Testis (tissue), 5 donors: ENCODE measurements at places on chromosomes 6 and 20. TPM values are rescaled to one million over a fixed set of nuclear protein-coding genes. Genes with fewer than 3 reads are reported as not detected.

GRCh38 chr6:154993026-154993425, 2.1 kb upstream of the TIAM2 start:
- no peaks in the 10 kb centered on the region for H3K27me3 ChIP-seq
- DNase-seq = no peak
- H3K27ac ChIP-seq = no peak overlapping the region
- H3K4me3 ChIP-seq = no peak overlapping the region

- no peaks in the 10 kb centered on the region for H3K4me1 ChIP-seq
- H3K36me3 ChIP-seq = no peaks in the 10 kb centered on the region
- H3K27ac ChIP-seq = no peak overlapping the region
- H3K27me3 ChIP-seq = no peaks in the 10 kb centered on the region
- no peak overlapping the region for H3K4me3 ChIP-seq
Observed at GRCh38 chr20:56439771-56440291, 27.8 kb downstream of the CASS4 start.

- H3K27me3 ChIP-seq = no peaks in the 10 kb centered on the region
- H3K4me3 ChIP-seq = no peak overlapping the region
- peak; percentile 68 for DNase-seq
- H3K36me3 ChIP-seq = no peaks in the 10 kb centered on the region
Observed at GRCh38 chr6:158596861-158597260, 37.0 kb downstream of the TMEM181 start.

DNA sequence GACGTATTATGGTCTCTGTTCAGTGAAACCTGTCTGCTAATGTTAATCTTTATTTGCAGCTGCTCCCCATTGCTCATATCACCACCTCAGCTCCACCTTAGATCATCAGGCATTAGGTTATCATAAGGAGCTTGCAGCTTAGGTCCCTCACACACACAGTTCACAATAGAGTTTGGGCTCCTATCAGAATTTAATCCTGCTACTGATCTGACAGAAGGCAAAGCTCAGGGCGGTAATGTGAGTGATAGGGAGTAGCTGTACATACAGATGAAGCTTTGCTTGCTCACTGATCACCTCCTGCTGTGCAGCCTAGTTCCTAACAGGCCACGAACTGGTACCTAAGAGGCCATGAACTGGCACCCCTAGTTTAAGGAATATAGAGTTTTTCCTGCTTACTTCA, 989.7 kb downstream of the EYS start:
- no peak overlapping the region for H3K27ac ChIP-seq
- no peaks in the 10 kb centered on the region for H3K4me1 ChIP-seq
- no peaks in the 10 kb centered on the region for H3K36me3 ChIP-seq
- DNase-seq = no peak
- H3K27me3 ChIP-seq = no peaks in the 10 kb centered on the region
- H3K4me3 ChIP-seq = no peak overlapping the region

GRCh38 chr6:144460327-144461095, 175.4 kb downstream of the UTRN start:
- no peak overlapping the region for H3K4me3 ChIP-seq
- no peaks in the 10 kb centered on the region for H3K4me1 ChIP-seq
- peaks cover 3% of the 10 kb centered on the region for H3K36me3 ChIP-seq
- no peak overlapping the region for H3K27ac ChIP-seq
- no peaks in the 10 kb centered on the region for H3K27me3 ChIP-seq

GRCh38 chr6:137217801-137218472, 1.2 kb downstream of the IFNGR1 start:
- H3K36me3 ChIP-seq = no peaks in the 10 kb centered on the region
- H3K27ac ChIP-seq = peak overlapping the region; percentile 97
- peaks cover 49% of the 10 kb centered on the region for H3K4me1 ChIP-seq
- H3K27me3 ChIP-seq = no peaks in the 10 kb centered on the region

GRCh38 chr6:85126485-85127167, 323.3 kb upstream of the NT5E start:
- no peaks in the 10 kb centered on the region for H3K36me3 ChIP-seq
- H3K27me3 ChIP-seq = no peaks in the 10 kb centered on the region
- DNase-seq = peak; percentile 72

- peaks cover 4% of the 10 kb centered on the region for H3K27me3 ChIP-seq
- no peak within 1 kb of the TSS for H3K27ac ChIP-seq
- peak within 1 kb of the TSS; percentile 48 for H3K4me3 ChIP-seq
- no peaks in the 10 kb centered on the region for H3K36me3 ChIP-seq
Observed at GRCh38 chr6:136921936-136922684, at the start of gene SLC35D3. TSS of gene SLC35D3 (plus strand) at chr6:136922301. CDS start at chr6:136922429, 128 bp downstream.

DNA sequence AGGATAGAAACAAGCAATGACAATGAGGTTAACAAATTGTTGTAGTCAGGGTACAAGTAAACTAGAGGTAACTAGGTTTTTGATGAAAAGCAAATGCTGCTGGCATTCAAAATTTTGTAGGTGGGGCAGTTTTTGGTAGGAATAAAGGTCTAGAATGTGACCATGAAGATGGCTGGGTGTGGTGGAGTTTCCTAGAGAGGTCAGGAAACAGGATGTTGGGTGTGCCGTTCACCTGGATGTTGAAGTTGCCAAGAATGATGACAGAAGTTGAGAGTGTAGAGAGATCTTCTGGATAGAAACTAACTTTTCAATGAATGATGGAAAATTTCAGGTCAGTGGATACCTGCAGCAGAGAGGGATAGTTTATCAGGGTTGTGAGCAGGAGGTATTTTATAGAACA, 22.7 kb downstream of the MAPK14 start:
- no peak overlapping the region for H3K27ac ChIP-seq
- DNase-seq = no peak
- no peaks in the 10 kb centered on the region for H3K27me3 ChIP-seq
- no peak overlapping the region for H3K4me3 ChIP-seq

DNA sequence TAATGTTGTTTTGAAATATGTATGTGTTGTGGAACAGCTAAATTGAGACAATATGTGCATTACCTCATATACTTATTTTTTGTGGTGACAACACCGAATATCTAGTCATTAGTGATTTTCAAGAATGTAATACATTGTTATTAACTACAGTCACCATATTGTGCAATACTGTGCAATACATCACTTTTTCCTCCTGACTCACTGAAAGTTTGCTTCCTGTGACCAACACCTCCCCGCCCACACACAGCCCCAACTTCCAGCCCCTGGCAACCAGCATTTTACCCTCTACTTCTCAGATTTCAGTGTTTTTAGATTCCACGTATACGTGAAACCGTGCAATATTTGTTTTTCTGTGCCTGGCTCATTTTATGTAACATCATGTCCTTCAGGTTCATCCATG, 627.9 kb downstream of the PRKN start:
- no peaks in the 10 kb centered on the region for H3K36me3 ChIP-seq
- no peak for DNase-seq
- H3K27ac ChIP-seq = no peak overlapping the region
- H3K4me3 ChIP-seq = no peak overlapping the region
- H3K4me1 ChIP-seq = no peaks in the 10 kb centered on the region

DNA sequence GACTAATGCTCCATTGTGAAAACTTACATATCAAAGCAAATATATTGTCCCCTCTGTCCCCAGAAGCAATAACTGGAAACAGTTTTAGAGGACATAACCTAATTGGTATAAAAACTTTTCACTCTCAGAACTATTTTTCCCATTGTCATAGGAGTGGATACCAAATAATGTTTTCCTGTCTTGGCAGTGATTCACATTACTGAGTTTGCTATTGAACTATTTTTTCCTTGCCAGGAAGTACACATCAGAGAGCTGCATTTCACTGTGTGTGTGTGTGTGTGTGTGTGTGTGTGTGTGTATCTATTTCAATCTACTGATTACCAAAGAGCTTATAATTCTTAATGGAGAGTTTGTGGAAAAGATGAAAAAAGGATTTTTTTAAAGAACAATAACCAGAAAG, 45.4 kb downstream of the AKAP12 start:
- no peak overlapping the region for H3K4me3 ChIP-seq
- no peaks in the 10 kb centered on the region for H3K36me3 ChIP-seq
- H3K27me3 ChIP-seq = no peaks in the 10 kb centered on the region
- no peaks in the 10 kb centered on the region for H3K4me1 ChIP-seq

DNA sequence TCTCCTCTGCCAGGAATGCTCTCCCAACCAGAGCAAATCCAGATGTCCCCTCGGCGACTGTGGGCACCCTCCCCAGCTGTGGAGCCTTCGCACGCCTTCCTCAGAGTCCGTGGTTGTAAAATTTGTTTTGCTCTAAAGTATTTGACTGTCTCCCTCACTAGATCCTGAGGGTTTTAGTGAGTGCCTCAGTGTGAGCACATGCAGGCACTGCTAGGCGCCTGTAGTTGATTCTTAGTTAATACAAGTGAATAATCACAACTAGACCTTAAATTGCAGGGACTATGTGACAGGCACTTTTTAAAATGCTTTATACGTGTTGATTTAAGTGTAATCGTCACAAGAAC, 680 bp upstream of the MTCH1 start:
- peak overlapping the region; percentile 92 for H3K4me3 ChIP-seq
- H3K36me3 ChIP-seq = no peaks in the 10 kb centered on the region
- peak overlapping the region; percentile 92 for H3K27ac ChIP-seq
- no peak for DNase-seq
- H3K4me1 ChIP-seq = peaks cover 36% of the 10 kb centered on the region

DNA sequence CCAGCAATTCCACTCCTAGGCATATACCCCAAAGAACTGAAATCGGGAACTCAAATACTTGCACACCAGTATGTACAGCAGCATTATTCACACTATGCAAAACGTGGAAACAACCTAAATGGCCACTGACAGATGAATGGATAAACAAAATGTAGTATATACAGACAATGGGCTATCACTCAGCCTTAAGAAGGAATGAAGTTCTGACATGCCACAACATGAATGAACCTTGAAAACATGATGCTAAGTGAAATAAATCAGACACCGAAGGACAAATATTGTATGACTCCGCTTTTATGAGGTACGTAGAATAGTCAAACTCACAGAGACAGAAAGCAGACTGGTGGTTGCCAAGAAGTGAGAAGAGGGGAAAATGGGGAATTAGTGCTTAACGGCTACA, 59.1 kb upstream of the CCN6 start:
- no peaks in the 10 kb centered on the region for H3K4me1 ChIP-seq
- no peak overlapping the region for H3K4me3 ChIP-seq
- no peaks in the 10 kb centered on the region for H3K36me3 ChIP-seq
- no peaks in the 10 kb centered on the region for H3K27me3 ChIP-seq

DNA sequence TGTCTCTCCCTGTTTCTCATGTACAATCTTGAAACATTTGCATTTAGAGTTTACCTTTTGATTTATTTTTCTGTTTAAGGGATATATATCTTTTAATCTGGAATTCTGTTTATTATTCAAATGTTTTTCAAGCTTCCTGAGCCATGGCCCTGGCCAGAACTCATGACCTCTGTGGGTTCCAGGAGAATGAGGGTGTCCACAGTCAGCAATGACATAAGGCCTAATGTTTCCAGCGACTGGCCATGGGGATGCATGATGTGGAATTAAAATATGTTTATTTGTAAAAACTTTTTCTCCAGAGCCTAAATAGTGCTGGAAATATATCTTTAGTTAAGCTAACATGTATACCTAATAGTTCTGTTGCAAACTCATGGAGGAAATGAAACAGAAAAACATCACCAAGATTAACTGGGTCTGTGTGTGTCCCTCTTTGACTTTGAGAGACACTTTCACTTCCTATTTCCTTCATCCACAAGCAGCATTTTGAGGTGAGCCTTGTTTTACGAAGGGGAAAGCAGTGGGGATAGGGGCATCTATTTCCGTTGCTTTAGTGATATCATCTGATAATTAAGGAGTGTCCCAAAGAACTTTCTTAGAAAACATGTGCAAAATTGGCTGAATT, 87.6 kb downstream of the SMOC2 start:
- H3K4me1 ChIP-seq = peaks cover 22% of the 10 kb centered on the region
- no peaks in the 10 kb centered on the region for H3K27me3 ChIP-seq
- H3K36me3 ChIP-seq = no peaks in the 10 kb centered on the region
- no peak overlapping the region for H3K27ac ChIP-seq

DNA sequence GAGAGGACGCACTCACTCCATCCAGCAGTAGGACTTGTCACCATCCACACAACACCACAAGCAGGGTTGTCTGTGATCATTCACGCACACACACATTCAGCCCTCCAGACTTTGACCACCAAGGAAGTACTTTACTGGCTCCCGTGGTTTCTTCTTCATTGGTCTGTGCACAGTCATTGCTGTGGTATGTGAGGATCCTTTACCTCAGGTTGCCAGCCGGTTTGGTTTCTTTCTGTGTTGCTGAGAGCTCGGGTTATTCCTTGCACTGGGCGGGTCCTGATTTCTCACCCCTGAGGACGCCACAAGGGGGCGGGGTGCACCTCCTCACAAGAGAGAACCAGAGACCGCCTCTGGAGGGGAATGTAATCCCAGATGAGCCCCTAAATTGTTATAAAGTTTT, 11.2 kb downstream of the SLC35A1 start:
- DNase-seq = no peak
- no peak overlapping the region for H3K4me3 ChIP-seq
- H3K27me3 ChIP-seq = no peaks in the 10 kb centered on the region
- H3K27ac ChIP-seq = no peak overlapping the region
- H3K4me1 ChIP-seq = no peaks in the 10 kb centered on the region

- H3K4me3 ChIP-seq = no peak overlapping the region
- no peak for DNase-seq
- peaks cover 7% of the 10 kb centered on the region for H3K4me1 ChIP-seq
- no peaks in the 10 kb centered on the region for H3K36me3 ChIP-seq
Observed at GRCh38 chr20:19491241-19491640, 266.8 kb upstream of the RIN2 start.

GRCh38 chr6:166112580-166112979, 55.1 kb downstream of the TBXT start:
- H3K36me3 ChIP-seq = no peaks in the 10 kb centered on the region
- no peak overlapping the region for H3K27ac ChIP-seq
- H3K27me3 ChIP-seq = no peaks in the 10 kb centered on the region
- DNase-seq = no peak

DNA sequence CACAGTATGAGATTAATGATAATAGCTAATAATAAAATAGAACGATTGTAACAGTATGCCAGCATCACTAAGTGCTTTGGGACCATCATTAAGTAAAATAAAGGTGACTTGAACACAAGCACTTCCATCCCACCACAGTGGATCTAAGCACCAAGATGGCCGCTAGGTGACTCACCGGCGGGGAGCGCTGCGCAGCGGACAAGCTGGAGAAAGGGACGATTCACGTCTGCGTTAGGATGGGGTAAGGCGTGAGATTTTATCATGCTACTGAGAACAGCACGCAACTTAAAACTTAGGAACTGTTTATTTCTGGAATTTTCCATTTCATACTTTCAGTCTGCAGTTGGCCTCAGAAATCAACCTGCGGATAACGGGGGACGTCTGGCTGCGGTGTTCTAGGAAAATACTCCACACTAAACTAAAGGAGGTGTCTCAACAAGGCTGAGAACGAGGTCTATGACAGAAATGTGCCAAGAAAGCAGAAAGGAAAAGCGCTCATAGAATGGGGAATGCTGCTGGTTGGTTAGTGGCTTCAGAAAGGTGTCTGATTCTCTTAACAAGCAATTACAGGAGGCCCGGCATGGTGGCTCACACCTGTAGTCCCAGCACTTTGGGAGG, 114.5 kb downstream of the GMPR start:
- H3K4me1 ChIP-seq = peaks cover 9% of the 10 kb centered on the region
- peak overlapping the region; percentile 4 for H3K4me3 ChIP-seq
- no peak for DNase-seq
- no peak overlapping the region for H3K27ac ChIP-seq

GRCh38 chr20:59334651-59335300, 34.4 kb downstream of the EDN3 start:
- H3K27ac ChIP-seq = no peak overlapping the region
- no peaks in the 10 kb centered on the region for H3K4me1 ChIP-seq
- H3K27me3 ChIP-seq = no peaks in the 10 kb centered on the region
- H3K4me3 ChIP-seq = no peak overlapping the region
- H3K36me3 ChIP-seq = no peaks in the 10 kb centered on the region
- DNase-seq = no peak

Gene ENPP3
- total RNA-seq = 1.6 TPM

Gene SLC17A3
- not detected for total RNA-seq

Gene TCP11
- 639 TPM for total RNA-seq

Gene SLC12A5
- 5.5 TPM for total RNA-seq

Gene VNN1
- total RNA-seq = 0.37 TPM

Gene GTSF1L
- 202 TPM for total RNA-seq

Gene LCA5
- total RNA-seq = 15.4 TPM
